ENCODE measurements at places on chromosomes 6 and 20.

GRCh38 chr6:14453712-14454472 lies 336.3 kb downstream of the CD83 start:
- DNase-seq: no peak

DNA sequence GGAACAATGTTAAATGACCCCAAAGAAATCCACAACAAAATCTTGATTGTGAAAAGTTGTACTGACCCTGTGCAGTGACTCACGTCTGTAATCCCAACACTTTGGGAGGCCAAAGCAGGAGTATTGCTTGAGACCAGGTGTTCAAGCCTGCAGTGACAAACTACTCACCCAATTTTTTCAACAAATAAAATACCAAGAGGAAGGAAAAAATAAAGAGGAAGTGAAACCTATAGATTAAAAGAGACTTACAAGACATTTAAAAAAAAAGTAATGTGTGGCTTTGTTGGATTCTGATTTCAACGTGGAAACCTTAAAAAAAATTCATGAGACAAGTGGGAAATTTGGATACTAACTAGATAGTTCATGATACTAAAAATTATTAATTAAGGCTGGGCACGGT lies 31.9 kb downstream of the GINS1 start:
- DNase-seq: no peak

GRCh38 chr20:23205611-23206041 lies 119.5 kb upstream of the CD93 start:
- DNase-seq: peak; percentile 5

DNA sequence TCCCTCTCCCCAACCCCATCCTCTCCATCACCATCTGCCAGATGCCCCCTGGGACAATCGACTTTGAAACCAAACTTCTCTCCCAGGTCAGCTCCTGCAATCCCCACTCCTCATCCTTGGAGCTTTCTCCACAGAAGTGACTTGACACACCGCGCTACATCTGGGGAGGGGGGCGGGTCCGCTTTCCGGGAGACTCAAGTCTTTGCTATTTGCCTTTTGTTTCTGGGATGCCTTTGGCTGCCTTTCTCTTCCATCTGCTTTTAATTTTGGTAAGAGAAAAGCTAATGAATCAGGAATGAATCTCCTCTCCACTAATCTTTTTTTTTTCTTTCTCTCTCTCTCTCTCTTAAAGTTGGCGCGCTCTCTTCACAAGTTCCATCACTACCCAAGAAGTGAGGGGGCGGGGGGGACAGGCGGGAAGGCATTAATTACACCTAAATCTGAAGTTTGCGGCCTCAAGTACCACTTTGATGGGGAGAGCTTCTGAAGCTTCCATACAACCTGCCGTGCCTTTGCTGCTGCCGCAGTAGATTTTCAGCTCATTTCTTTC lies 664 bp upstream of the TPBG start:
- peak; percentile 92 for DNase-seq

GRCh38 chr6:29965563-29965872 lies 23.2 kb downstream of the HLA-A start:
- no peak for DNase-seq

DNA sequence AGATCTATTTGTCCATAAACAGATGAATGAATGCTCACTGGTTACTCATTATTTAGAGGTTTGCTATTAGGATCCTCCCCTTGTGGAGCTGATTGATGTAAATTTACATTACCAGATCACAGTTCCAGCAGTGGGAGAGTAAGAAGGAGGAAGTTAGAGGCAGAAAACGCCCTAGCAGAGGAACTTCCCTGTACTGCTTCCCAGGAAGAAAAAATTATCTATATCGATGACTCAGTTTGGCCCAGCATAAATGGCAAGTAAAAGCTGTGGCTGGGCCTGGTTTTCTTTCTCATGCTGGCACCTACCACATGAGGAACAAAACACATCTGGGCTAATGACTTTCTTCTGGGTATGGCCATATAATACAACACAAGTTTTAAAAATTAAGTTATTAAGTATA lies 35.7 kb downstream of the DNAAF9 start:
- no peak for DNase-seq

DNA sequence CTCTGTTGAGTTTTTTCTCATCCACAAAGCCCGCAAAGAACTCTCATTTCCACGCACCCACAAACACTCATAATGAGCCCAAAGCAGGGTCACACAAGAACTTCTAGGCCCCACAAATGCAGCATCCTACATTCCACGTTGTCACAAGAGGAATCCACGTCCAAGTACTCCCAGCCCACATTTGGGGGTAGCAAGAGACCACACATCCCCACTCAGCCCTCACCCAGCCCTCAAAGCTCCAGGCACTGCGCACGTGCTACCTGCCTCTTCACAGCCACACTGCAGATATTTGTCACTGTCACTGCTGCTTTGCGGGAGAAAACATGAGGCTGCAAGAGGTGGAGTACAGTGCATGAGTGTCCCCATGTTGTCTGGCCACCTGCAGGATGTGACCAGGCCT lies 187.6 kb upstream of the CDYL start:
- DNase-seq: no peak

- no peak for DNase-seq
Measured at GRCh38 chr6:143872201-143872600, 7.9 kb downstream of the ZC2HC1B start.

- no peak for DNase-seq
Measured at GRCh38 chr6:32148289-32149091, 3.2 kb downstream of the PRRT1 start.

- no peak for DNase-seq
Measured at GRCh38 chr6:169665289-169665688, 36.5 kb downstream of the WDR27 start.

GRCh38 chr6:112879920-112880413 lies 532.8 kb downstream of the RFPL4B start:
- no peak for DNase-seq

- DNase-seq: peak; percentile 4
Measured at GRCh38 chr6:18585032-18585573, 198.0 kb downstream of the RNF144B start.

GRCh38 chr6:6395581-6396197 lies 75.2 kb upstream of the F13A1 start:
- no peak for DNase-seq

DNA sequence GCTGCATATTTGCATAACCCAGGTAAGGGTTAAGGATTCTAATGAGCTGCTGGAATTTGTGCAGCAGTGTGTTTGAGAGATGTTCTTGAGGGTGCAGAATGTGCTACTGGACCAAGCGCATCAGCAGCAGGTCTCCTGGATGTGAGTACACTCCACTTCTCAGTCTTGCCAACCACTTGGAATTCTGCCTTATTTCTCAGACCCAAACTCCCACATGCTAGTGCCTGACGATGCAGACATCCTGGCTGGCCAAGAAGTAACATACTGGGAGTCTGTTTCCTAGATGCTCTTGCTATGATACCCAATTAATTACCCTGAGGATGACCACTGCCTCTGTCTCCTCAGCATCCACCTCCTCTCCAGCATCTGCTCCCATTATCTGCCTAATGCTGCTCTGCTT lies 186.6 kb downstream of the MOXD1 start:
- no peak for DNase-seq

DNA sequence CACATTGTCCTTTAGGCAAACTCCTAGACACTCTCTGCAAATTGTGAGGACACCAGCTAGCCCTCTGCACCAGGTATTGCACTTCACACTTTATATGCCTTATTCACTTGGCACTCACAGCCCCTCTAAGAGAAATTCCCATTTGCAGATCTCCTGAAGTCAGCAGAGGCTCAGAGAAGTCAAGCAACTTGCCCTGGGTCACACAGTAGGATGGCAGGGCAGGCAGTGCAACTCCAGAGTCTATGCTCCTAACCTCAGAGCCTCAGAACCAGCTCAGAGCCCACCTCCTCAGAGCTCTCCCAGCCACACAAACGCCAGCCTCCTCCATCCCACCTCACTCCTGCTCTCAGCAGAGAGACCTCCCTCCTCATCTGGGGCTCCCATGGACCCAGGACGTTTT lies 52.4 kb upstream of the BLCAP start:
- DNase-seq: no peak

DNA sequence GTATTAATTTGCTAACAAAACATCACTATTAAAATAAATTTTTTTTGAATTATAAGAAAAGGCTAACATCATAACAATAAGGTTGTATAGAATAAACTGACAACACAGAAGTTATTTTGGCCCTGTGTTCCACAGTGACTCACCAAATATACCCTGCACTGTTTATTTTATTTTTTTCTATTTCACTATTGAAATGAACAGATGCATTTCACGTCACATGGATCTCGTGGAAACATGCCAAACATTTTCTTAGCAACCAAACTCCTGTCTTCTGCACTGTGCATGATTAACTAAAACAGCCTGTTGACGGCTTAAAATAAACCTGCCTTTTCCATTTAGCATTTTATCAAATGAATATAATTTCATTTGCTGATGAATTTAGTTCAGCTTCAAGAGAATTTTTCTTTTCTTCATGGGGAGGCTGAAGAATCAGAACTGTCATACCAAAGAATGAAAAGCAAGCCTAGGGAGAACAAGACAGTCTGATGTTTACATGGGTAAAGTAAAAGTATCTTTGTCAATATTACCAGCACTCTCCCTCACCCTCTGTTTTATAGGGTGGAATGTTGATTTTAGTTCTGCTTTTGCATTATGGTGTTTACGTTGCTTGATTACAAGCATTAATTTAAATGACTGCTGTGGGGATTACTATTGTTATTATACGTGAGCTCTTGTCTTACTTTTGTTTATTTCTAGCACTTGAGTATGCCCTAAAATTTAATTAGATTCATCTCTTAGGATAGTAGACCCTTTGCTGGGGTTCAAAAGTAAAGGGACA lies 115.3 kb downstream of the LCA5 start:
- DNase-seq: peak; percentile 76

DNA sequence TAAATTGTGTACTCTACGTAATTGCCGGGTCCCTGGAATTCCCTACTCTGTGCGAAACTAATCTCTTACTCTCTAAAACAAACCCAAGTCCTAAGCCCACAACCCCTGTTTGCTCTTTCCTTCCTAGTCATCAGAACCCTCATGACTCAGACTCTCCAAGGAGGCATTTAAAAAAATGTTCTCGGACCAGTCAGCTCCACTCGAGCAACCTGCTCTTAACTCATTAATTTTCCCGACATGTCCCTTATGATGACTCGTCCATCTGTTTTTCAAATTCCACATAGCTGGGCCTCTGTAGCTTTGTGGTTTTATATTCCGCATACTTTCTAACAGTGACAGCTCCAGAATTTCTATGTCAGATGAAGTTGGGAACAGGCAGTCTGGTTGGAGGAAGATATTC lies 2.6 kb upstream of the MUC22 start:
- peak; percentile 0 for DNase-seq

- DNase-seq: peak; percentile 43
Measured at GRCh38 chr6:30483677-30484279, 5.5 kb upstream of the HLA-E start.
